ENCODE measurements at places on chromosomes 1 and 21.

- peak; percentile 30 for DNase-seq
These were observed 221.4 kb upstream of the PKN2 start for GRCh38 chr1:88462488-88463261.

DNA sequence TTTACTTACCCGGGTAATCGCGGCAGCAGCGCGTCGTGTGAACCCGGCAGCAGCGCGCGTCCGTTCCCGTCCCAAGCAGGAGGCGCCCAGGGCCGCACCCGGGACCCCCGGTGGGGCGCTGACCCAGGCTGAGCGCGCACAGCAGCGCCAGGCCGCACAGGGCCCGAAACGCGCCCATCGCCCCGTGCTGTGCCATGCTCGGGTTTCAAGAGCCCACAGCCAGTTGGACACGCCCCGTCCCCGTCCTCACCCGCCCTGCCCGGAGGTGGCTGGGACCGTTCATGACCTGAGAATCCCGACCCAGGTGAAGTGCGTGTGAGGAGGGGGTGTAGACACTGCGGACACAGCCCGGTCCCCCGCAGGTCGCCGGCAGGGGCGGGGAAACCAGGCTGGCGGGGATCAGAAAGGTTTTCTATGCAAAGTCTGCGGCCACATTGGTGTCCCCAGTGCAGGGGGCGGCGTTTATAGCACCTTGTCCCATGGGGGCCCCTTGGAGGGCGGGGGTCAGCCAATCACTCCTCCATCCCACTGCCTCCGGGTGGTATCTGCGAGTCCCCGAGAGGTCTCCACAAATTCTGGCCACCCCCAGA, at the start of gene TNFRSF18:
Gene TNFRSF18, minus strand, starts transcription at position 217 of the 590 bp plus-strand sequence. Its CDS starts 21 bp downstream, at position 196.
- DNase-seq = no peak

DNA sequence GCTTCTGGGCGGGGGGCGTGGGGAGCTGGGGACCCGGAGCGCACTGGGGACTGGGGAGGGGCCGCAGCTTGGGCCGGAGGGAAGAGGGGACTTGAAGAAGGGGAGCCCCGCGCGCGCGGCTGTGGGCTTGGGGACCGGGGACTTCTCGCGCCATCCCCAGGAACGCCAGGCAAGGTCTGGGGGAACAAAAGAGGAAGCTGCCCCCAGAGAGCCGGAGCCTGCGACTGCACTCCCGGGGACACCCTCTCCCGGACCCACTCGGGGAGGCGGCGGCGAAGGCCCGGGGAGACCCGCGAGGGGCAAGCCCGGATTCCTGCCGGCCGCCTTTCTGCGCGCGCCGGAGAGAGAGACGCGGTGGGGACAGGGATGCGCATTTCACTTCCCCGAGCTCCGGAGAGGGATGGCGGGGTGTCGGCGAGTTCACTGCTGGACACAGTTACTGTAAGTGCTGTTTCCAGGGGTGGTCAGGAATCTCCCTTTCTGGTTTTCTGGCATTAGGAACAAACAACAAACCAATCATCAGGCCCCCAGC, 732 bp downstream of the ABCG1 start:
- DNase-seq = no peak

DNA sequence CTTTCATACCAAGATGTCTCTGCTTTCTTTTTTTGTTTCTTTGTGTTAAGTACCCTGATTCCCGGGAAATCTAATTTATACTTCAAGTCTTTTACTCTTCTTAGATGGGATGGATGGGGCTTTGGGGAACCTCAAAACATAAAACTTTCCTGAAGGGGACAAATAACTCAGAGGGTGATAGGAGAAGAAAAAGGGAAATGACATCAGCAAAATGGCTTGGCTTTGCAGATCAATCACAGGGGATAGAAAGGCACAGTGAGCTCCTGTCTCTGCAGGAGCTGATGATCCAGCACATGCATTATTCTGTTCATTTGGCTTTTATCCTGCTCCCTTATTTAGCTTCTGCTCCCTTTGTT, 1.4 kb upstream of the CA14 start:
- no peak for DNase-seq

GRCh38 chr21:41232013-41232412, 64.1 kb downstream of the BACE2 start:
- DNase-seq = no peak

- peak; percentile 59 for DNase-seq
These were observed 19.7 kb upstream of the NRDC start for GRCh38 chr1:51898090-51898734.

DNA sequence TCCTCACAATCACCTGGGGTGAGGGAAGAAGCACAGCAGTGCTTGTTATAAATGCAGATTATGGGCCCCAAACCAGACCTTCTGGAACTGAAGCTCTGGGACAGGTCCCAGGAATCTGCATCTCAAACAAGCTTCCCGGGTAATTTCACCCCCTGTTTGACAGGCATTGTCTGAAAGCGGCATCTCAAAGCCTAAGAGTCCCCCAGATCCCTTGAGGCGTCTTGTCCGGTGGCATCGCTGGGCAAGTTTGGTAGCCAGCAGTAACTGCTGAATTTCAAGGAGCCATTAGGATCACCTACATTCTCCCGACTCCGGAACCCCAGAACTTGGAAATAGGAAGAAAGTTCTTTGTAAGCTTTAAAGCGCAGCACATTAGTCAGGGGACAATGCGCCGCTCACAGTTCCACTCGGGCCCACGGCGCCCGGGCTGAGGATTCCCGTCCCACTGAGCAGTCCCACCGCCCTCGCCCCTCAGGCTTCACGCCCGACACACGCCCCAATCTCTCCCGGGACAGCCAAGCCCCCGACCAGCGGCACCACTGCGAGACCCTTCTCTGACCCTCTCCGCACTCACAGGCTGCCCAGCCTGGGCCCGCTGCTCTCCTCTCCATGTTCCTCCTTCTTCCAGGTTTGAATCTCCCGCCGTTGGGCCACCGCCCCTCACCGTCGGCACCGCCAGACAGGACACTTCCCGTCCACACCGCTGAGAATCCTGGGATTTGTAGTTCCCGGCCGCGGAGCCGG, at the start of gene IQGAP3:
Gene IQGAP3, minus strand, starts transcription at position 647 of the 744 bp plus-strand sequence. Its CDS starts 36 bp downstream, at position 611.
- DNase-seq = peak; percentile 69

- DNase-seq = no peak
These were observed 262.1 kb upstream of the SGIP1 start for GRCh38 chr1:66271904-66272254.

GRCh38 chr1:145777357-145778145, 46.3 kb downstream of the RNF115 start:
- no peak for DNase-seq

All from kidney capillary endothelial cell (primary cell).